ENCODE measurements at places on chromosomes 7 and 10.
A peak's percentile ranks its signal among the peaks of the same experiment; 100 is the strongest.

DNA sequence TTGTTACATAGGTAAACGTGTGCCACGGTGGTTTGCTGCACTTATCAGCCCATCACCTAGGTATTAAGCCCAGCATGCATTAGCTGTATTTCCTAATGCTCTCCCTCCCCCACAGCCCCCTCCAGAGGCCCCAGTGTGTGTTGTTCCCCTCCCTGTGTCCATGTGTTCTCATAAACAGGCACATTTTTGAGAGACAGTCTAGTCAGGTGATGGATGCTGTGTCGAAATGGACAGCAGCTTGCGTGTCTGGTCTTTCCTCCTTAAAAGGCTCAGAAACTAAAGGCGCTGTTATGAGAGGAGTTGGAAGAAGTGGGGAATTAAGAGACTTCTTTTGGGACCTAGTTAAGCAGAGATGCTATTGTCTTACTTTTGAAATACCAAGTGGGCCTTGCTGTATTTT, 296.0 kb downstream of the BBS9 start:
- peak; percentile 36 for DNase-seq

- DNase-seq: no peak
Measured at GRCh38 chr10:106728232-106728631, 436.3 kb downstream of the SORCS1 start.

DNA sequence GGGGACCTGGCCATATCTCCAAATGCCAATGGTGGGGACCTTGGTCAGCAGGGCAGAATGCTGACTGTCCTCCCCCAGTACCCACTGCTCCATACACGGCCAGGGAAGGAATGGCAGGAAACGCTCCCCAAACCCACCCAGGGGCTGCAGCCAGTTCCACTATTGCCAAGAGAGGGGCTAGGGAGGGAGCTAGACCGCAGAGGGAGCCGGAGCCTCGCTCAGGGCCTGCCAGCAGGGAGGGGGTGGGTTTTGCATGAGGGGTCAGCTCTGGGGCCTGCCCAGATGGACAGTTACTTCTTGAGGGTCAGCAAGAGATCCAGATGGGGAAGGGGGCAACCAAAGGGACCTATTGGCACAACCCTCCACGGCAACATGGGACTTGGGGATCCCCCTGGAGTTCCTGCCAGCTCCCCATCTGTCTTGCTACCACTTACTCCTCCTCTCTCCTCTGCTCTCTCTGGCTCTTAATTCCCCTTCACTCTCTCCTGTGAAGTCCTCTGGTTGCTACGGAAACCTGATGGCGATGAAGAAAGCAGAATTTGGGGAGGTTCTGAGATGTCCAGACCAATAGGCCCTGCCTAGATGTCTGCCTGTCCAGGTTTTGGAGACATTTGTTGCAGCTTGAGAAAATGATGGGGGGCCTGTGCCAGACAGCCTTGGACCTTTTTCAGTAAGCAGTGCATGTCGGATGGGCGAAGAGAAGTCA, 12.6 kb downstream of the FGF8 start:
- DNase-seq: no peak

DNA sequence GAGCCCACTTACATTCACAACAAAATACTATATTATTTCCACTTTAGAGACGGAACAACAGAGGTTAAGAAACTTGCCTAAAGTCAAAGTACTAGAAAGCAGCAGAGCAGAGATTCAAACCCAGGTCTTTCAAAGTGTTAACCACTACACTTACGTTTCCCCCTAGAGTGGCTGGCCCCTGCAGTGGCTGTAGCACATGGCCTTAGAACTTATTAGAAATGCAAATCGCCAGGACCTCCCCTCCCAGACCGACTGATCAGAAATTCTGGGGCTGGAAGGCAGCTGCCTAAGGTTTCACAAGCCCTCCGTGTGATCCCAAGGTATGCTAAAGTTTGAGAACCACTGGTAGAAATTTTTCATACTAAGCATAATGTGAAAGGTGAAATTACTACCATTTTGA, 8.1 kb downstream of the MPP7 start:
- no peak for DNase-seq

GRCh38 chr10:21989453-21990154, 13.9 kb downstream of the DNAJC1 start:
- DNase-seq: peak; percentile 62

DNA sequence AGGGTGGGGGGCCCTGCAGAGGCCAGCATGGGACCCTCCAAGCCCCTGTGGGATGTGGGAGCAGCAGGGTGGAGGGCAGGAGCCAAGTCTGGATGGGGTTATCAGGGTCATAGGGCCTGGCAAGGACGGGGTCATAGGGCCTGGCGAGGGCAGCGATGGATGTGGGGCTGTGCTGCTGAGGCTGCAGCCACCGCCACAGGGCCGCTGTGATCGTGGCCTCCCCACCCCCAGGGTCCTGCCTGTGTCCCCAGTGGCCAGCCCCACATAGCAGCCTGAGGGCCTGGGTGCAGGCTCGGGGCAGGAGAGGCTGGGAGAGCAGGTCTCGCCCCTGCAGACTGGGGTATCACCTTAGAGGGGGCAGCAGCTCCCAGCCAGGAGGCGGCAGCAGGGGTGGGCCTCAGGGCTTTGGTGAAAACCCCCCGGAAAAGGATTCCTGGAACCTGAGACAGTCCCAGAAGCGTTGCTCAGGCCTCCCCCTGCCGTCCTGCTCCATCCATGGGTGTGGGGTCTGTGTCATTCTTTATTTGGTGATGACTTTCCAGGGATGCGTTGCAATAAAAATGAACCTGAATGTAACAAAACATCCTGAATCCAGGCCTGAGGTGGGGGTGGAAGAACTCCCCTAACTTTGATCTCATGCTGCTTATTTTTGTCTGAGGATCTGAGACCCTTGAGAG, 107.3 kb upstream of the SHH start:
- no peak for DNase-seq

DNA sequence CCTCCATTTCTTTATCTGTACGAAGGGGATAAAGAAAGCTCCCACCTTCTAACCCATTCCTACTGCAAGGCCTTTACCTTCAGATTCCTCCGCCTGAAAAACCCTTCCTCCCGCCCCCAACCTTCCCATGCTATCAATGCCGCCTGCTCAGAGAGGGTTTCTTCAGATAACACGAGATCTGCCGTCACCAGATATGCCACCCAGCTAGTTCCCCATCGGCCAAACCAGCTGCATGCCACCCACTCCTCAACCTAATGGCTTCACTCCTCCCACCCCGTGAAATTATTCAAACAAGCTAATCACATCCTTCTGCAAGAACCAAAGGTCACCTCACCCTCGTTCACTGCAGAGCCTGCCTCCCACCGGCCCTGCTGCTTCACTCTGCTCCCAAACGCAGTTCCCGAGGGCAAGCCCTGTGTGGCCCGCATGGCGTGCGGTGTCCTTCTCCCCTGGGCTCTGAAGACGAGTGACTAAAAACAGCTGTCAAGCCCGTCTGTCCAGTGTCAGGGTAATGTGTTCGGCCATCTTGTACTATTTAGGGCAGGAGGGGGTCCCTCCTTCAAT, 46.8 kb upstream of the TMEM213 start:
- no peak for DNase-seq

- DNase-seq: no peak
Measured at GRCh38 chr10:17307123-17307522, 79.1 kb downstream of the VIM start.

DNA sequence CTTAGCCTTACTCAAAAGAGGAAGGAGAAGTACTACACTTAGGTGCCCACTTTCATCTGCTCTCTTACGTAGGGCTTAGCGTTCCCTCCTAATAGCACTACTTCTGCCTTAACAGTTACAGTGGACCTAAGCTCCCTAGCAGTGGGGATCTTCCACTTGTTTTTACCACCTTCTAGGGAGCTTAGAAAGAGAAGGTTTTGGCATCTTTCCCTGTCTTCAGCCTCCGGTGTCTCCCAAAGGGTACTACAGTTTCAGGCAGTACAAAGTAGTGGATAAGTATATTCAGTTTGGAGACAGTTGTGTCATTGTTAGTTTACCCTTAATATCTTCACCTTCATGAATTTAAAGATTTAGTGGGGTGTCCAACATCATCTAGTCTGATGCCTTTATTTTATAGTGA, 14.6 kb downstream of the CHRM2 start:
- DNase-seq: no peak

DNA sequence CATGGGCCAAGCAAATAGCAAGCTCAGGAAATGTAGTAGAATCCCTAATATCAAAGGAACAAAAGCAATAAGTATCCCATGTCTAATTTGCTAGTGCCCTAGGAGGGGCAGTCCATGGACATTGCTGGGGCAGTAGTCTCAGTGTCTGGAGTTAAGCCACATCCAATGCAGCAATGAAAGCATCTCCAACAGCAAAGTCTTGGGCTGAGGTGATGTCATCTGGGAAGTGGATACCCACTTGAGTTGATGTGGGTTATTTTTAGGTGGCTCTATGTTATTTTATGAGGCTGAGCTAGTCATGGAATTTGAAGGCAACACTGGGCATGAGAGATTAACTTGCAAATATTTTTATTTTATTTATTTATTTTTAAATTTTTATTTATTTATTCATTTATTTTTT, 540.0 kb downstream of the ETV1 start:
- DNase-seq: no peak

DNA sequence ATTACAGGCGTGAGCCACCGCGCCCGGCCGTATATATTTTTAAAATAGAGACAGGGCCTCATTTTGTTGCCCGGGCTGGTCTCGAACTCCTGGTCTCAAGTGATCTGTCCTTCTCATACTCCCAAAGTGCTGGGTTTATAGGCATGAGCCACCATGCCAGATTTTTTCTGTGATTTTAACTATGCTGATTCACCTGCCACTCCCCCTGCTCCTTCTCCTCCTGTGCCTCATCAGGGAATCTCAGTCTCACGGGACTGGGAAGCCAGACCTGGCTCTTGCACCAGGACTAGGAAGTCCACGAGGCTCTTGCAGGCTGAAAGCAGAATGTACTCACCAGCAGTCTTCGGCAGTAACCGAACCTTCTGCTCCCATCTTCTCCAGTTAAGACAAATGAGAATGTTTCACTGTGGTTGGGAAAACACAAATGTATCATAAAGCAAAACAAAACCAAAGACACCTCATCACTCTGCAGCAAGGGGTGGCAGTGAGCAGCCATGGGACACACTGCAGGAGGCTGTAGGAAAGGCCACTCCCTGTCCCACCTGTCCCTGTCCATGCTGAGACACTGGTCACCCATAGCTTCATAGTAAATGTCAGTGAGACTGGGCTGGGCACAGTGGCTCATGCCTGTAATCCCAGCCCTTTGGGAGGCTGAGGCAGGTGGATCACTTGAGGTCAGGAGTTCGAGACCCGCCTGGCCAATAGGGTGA, 78.7 kb upstream of the MKRN1 start:
- DNase-seq: no peak

DNA sequence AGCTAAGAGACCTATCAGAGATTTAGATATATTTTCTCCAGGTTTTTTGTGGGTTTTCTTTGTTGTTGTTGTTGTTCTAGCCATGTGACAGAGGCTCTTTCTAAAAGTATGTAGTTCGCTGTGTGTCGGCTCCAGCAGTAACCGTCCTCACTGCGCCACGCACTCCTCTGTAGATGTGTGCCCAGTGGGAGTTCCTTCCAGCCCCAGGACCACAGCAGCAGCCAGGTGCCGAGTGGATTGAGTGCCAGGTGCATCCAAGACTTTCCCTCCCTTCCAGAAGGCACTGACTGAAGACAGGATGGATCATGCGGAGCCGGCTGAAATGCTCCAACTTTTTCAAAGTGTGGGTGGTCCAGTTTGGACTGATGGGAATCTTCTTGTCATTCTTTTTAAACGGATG, 31.8 kb downstream of the WDR86 start:
- no peak for DNase-seq

GRCh38 chr7:78052112-78052511, 253.5 kb downstream of the PHTF2 start:
- no peak for DNase-seq

DNA sequence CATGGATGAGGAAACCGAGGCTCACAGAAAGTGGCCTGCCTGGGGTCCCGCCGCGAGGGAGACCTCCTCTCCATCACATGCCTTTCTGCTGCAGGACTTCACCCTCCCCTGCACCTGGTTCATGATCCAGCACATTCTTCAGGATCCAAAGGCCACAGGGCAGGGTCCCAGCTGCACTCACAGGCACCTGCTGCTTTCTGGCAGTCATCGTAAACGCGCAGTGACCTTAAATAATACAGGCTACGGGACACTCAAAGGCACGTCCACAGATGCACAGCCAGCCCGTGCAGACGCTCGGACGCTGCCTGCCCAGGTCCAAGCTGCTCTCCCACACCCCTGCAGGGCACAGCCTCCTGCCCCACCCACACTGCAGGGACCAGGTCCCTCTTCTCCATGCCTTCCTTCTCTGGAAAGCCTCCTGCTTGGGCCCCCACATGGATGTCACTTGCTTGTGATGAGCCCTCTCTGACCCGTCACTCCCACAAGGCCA, 49.9 kb downstream of the CALML3 start:
- DNase-seq: no peak

DNA sequence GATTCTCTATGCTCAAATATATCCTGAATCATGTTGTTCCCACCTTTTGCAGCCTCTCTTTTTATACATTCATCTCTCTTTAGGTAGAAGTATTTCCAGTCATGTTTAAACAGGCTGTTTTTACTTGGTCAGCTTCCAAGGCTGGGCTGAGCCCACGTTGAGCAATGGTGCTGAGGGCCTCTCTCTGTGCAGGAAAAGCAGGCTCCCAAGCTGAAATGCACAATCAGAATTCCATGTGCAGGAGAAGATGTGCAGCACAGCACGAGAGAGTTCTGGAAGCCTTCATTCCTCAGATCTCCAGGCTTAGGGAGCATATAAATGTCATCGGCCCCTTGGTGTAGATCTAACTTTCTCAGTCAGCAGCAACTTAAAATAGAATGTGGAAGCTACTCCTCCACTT, 588.5 kb downstream of the TNS3 start:
- no peak for DNase-seq

GRCh38 chr7:64879086-64879730, 23.9 kb upstream of the ZNF273 start:
- DNase-seq: no peak

GRCh38 chr10:96768136-96768535, 47.8 kb upstream of the PIK3AP1 start:
- no peak for DNase-seq

- no peak for DNase-seq
Measured at GRCh38 chr10:60003651-60004523, 97.5 kb upstream of the CCDC6 start.

DNA sequence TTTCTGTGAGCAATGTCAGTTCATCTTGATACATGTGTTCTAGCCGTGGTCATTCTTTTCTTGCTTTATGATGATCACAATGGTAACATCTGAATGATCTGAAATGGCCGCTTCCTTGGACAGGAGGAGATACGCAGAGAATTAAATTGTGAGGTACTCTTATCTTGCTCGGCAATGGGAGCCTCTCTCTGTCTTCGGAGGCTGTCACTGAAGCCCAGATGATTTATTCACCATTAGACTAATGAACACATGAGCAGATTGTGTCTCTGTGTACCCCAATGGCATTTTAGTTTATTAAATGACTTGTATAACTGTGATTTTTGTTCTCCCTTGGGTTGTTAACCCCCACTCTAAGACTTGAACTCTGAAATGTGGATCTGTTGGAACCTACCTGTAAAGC, 38.6 kb downstream of the RBM33 start:
- no peak for DNase-seq

Data from SK-MEL-5 (cell line).